ENCODE measurements at places on chromosomes 3 and 15.

GRCh38 chr15:34262362-34262761 is 37.5 kb downstream of the EMC4 start:
- DNase-seq, result no peak

DNA sequence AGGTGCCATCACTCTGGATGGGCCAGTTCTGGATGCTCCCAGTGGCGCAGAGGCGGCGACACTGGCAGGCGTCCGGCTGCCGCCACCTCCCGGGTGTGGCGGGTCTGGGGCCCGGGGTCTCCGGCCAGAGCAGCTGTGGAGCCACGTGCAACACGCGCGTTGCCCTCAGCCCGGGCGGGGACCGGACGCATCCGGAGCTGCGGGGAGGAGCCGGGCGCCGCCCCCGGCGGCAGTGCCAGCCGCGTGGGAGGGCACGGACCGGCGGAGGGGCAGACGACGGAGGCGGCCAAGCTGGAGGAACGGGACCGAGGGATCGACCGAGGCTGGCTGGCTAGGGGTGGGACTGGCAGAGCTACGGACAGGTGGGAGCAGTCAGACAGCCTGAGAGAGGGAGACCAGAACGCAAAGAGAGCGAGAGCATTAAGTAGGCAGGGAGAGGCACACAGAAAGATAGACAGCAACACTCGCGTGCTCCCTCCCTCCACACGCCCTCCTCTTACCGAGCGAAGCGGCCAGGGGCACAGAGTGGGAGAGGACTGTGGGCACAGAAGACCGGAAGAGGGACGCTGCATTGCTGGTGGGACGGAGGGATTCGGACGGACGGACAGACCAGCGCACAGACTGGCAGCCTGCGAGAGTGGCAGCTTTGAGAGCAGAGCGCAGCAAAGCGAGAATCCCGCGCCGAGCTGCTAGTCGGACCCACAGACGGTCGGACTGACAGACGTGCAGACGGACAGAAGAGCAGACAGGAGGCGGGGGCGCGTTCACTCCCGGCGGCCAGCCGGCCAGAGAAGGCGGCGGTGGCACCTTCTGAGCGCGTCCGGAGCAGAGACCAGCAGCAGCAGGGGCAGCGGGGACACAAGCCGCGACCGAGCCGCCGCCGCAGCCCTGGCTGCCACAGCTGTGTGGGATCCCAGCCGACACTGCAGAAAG is at the start of gene ARPP21:
Gene ARPP21, plus strand, starts transcription at position 272 of the 933 bp plus-strand sequence. CDS start 42,227 bp downstream, outside the sequence.
- peak; percentile 39 for DNase-seq

DNA sequence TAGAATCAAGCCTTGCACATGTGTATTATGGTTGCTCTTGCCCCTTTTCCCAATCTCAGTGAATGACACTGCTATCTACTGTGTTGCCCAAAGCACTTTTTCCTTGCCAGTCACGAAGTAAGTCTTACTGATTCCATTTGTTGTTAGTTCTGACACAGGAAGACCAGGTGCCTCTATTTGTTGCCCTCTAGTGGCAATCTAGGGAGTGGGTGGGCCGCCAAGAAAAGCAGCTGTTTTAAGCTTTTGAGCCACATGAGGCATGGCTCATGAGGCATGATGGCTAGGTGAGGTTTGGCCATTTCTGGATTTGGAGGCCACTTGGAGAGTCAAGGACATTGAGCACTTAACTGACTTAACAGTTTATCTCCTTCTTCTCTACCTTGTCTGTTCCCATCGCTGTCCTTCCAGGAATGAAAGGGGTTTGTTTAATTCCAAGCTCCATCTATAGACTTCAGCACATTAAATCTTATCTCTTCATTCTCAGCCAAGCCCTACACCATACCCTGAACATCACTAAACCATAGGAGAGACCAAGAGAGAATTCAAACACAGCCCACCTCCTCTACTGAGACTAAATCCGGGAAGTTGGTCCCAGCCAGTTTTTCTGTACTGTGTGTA is 103.1 kb downstream of the HCN4 start:
- peak; percentile 21 for DNase-seq

DNA sequence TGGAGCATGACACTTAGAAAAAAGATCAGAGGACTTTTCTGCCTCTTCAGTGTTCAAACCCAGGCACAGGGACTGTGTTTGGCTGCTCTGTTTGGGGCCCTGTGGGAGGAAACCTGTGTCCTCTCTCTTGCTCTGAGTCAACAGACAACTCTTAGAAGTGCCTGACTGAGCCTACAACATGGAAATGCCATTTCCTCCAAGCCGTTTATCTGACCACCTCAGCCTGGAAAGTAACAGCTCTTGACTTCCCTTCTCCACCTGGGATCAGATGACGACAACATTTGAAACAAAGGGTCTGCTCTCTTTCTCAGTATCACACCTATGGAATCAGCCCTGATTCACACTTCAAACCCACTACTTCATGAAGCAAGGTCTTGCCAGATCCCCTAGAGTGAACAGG is 91.3 kb upstream of the CTDSPL start:
- no peak for DNase-seq

- no peak for DNase-seq
Measured at GRCh38 chr3:136577791-136578190, 174.4 kb downstream of the STAG1 start.

- DNase-seq, result no peak
Measured at GRCh38 chr3:50502584-50503423, 630 bp downstream of the CACNA2D2 start.

DNA sequence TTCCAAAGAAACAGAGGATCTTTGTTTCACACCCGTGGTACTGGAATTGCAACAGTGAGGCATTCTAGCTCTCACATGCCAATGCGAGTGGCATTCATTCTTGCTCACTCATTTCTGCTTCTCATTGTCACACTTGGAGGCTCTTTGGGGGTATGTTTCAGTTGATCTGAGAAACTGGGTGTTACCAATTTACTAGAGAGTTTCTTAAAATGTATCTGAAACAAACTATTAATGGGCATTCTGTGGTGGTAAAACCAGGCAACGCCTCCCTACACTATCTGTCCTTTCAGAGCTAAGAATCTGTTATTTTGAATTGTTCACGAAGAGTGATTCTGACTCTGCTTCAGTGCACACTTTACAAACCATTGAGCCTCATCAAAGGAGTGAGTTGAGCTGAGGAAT is 140.6 kb upstream of the BHLHE40 start:
- no peak for DNase-seq

- no peak for DNase-seq
Measured at GRCh38 chr15:69898243-69898642, 199.5 kb downstream of the TLE3 start.

GRCh38 chr3:17632401-17633100 is 109.9 kb downstream of the TBC1D5 start:
- no peak for DNase-seq

- no peak for DNase-seq
Measured at GRCh38 chr3:18401300-18401961, 23.7 kb downstream of the SATB1 start.

GRCh38 chr3:129598000-129598381 is 8.5 kb downstream of the PLXND1 start:
- no peak for DNase-seq

- DNase-seq, result peak; percentile 28
Measured at GRCh38 chr3:120693439-120694171, 11.6 kb upstream of the HGD start.

DNA sequence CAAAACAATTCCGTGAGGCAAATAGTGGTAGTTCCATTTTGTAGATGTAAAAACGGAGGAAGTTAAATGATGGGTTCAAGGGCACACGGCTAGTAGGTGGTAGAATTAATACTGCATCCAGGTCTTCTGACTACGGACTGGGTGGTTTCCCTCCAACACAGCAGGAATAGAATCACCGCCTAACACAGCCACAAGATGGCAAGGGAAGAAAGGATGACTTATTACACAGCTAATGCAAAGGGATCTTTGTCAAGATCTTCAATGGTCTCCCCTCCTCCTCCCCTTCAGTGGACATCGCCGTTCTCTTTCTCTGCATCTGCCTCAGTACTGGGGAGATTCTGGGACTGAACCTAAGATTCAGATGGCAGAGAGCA is 524 bp upstream of the TOPBP1 start:
- peak; percentile 28 for DNase-seq

GRCh38 chr3:186870421-186871201 is 28.1 kb downstream of the ADIPOQ start:
- no peak for DNase-seq

GRCh38 chr3:179731544-179731943 is 78.7 kb downstream of the USP13 start:
- no peak for DNase-seq

DNA sequence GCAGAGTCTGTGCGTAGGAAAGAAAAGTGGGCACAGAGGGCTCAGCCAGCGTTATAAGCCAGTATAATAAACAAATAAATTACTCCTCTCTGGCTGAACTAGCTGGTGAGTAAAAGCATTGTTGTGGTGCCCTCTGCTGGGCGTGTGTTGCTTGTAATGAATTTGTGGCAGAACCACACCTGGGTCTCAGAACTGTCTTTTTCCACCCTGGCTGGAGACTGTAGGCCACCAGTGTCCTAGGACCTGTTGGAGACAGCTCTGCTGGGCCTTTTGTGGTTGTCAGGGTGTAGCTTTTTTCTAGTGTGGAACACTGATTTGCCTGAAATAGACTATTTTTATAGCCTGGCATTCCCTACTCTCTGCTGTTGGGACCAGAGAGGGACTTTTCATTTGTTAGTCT is 130.5 kb upstream of the EIF1B start:
- peak; percentile 88 for DNase-seq

- DNase-seq, result no peak
Measured at GRCh38 chr3:77449459-77450350, 409.8 kb downstream of the ROBO2 start.

DNA sequence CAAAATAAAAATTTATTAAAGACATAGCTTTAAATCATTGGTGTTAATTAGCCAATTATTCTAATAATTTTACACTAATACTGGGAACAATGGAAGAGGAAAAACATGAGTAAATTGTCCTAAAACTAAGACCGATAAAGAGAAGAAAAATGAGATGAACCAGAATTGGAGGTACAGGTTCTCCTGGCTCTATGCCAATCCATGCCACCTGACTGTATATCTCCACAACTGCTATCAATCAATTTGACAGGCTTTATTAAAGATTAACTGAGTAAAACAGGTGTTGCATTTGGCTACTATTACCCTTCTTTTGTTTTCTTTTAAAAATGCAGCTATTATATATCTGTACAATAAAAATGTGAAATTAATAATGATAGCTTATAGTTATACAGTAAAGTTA is 850.0 kb downstream of the CADM2 start:
- DNase-seq, result no peak

DNA sequence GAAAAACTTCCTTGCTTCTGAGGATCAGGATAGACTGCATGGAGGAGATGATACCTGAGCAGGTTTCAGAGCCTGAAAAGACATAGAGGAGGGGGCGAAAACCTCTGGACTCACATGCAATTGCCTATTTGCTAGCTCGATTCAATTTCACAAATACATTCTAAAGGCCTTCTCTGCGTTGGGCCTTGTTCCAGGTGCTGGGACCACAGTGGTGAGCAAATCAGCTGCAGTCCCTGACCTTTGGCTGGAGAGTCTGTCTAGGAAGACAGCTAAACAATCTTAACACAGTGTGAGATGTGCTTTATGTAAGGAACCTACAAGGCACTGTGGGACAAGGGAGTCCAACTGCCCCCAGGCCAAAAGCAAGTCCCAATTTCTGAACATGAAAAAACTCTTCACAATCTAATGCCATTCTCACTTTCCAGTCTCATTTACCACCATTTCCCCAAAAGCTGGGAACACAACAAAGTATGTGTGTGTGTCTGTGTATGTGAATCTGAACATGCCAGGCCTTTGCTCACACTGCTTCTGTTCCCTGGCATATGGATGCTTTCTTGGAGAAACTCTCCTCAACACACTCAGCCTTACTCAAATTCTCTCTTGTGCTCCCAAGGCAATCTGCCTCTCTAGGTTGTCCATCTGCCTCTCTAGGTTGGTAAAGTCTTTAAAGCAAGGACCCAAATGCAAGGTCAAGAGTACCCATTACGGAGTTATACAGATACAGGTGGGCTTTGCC is 2.1 kb upstream of the PCCB start:
- no peak for DNase-seq

- no peak for DNase-seq
Measured at GRCh38 chr3:64856977-64857516, 169.2 kb upstream of the ADAMTS9 start.

- DNase-seq, result no peak
Measured at GRCh38 chr15:47685141-47685870, 32.0 kb upstream of the SEMA6D start.

- DNase-seq, result no peak
Measured at GRCh38 chr3:18438586-18438985, 13.4 kb upstream of the SATB1 start.

GRCh38 chr3:146403792-146404191 is 65.6 kb downstream of the PLSCR2 start:
- DNase-seq, result no peak

DNA sequence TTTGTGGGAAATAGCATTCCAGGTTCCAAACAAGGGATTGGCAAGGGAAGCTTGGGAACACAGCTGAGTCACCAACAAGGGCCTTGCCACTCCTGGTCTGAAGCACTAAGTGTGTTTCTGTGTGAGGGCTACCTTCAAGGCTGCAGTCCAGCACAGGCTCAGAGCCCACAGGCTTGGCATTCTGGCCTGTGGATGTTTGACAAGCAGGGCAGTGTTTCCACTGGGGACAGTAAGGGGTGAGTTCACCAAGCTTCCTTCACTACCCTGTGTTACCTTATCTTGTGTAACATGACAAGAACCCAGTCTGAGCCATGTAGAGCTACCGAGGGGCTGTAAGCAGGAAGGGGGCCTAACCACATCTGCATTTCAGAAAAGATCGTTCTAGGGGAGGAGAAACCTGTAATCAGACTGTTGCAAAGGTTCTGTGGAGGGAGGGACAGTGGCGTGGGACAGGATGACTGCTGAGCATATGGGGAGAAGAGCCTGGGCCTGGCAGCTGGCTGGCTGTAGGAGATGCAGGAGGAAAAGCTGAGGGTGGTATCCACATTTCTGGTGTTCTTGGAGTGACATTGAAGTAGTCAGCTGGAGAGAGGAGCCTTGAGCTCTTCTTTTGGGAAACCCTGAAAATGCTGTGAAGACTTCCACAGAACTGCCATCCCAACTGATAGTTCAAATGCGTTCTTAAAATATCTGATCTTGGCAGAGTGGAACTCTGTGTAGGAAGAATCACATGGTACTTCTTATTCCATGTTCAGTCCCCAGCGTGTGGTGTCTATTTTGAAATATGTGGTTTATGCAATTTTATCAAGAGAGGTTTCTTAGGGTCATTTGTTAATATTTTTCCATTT is 61.3 kb downstream of the CTDSPL start:
- DNase-seq, result no peak

GRCh38 chr3:42501321-42501680 is 1.1 kb upstream of the VIPR1 start:
- no peak for DNase-seq

GRCh38 chr3:197793247-197793646 is 2.2 kb downstream of the LRCH3 start:
- no peak for DNase-seq

Measured in midbrain (tissue), 1 donor.